ENCODE measurements at places on chromosomes 2 and 18. TPM values are rescaled to one million over a fixed set of nuclear protein-coding genes. Genes with fewer than 3 reads are reported as not detected.

Gene IL36G
- total RNA-seq, result not detected

Gene MAIP1
- 20.6 TPM for total RNA-seq

Gene SERPINB4
- not detected for total RNA-seq

Gene CHAC2
- total RNA-seq, result 1.4 TPM

Gene RIT2
- total RNA-seq, result not detected

Gene KCNG2
- total RNA-seq, result 0.32 TPM

Gene TLX2
- total RNA-seq, result not detected

Gene C2orf81
- 1.1 TPM for total RNA-seq

Gene CNOT9
- total RNA-seq, result 20.9 TPM

Gene SMAD7
- total RNA-seq, result 42.4 TPM

Gene SLC11A1
- 6.4 TPM for total RNA-seq

Gene KIF1A
- total RNA-seq, result 10.2 TPM

Gene TRIM54
- 218 TPM for total RNA-seq

Gene CDCA7
- 1.00 TPM for total RNA-seq

Gene HADHB
- total RNA-seq, result 532 TPM

Gene THSD7B
- 0.62 TPM for total RNA-seq

Gene SCYGR4
- total RNA-seq, result not detected

Gene SPIRE1
- total RNA-seq, result 87.1 TPM

Gene ALPP
- not detected for total RNA-seq

Gene ZAP70
- total RNA-seq, result 1.2 TPM

Gene POTEF
- not detected for total RNA-seq

Gene CD207
- 0.16 TPM for total RNA-seq

Gene LINC00305
- not detected for total RNA-seq

Gene NAGK
- total RNA-seq, result 45.0 TPM

Gene HOXD8
- 1.1 TPM for total RNA-seq

Gene PSMA8
- not detected for total RNA-seq

Gene TFPI
- total RNA-seq, result 22.3 TPM

Gene REG1B
- not detected for total RNA-seq

Gene ATP8B1
- total RNA-seq, result 9.3 TPM

Gene SCTR
- 0.59 TPM for total RNA-seq

Gene PSTPIP2
- 1.3 TPM for total RNA-seq

Gene CD8A
- 0.62 TPM for total RNA-seq

Gene CNTNAP5
- not detected for total RNA-seq

Gene MAL
- total RNA-seq, result 8.3 TPM

Gene TEX44
- total RNA-seq, result not detected

Gene NTSR2
- total RNA-seq, result not detected

Gene GPBAR1
- total RNA-seq, result 1.2 TPM

Gene DSC1
- total RNA-seq, result 10.0 TPM

Gene HTRA2
- total RNA-seq, result 25.0 TPM
